ENCODE measurements at places on chromosomes 2 and 18.

- DNase-seq, result no peak
These were observed 427.8 kb downstream of the ZNF521 start for GRCh38 chr18:24924066-24924716.

- DNase-seq, result no peak
These were observed 137.6 kb upstream of the HS6ST1 start for GRCh38 chr2:128456281-128456680.

- DNase-seq, result no peak
These were observed 274.8 kb upstream of the NCKAP5 start for GRCh38 chr2:133843091-133843490.

DNA sequence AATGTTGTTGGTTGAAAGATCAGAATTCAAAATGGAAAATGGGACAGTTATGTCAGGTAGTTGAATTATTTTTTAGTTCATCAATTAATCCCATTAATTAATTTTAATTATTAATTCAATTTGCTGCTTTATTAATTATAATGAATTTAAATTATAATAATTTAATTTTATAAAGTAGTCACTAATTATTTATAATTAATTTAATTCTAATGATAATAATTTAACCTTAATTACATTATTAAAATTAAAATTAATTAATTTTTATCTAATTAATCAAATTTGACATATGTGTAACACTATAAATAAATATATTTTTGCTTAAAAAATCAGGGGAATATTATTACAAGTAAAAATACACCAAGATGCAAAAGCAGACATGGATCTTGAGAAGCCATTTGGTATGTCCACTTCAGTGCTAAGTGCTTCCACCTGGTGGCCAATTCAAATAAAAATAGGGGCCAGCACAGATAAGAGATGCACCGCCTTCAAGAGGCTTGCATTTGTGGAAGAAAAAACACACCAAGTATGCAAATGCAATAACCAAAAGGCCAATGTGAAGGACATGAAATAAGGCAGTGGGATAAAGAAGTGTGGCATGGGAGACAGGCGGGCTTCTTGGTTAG lies 73.2 kb downstream of the MBP start:
- DNase-seq, result peak; percentile 64

GRCh38 chr18:39259736-39260135 lies 1694.1 kb upstream of the CELF4 start:
- DNase-seq, result no peak

DNA sequence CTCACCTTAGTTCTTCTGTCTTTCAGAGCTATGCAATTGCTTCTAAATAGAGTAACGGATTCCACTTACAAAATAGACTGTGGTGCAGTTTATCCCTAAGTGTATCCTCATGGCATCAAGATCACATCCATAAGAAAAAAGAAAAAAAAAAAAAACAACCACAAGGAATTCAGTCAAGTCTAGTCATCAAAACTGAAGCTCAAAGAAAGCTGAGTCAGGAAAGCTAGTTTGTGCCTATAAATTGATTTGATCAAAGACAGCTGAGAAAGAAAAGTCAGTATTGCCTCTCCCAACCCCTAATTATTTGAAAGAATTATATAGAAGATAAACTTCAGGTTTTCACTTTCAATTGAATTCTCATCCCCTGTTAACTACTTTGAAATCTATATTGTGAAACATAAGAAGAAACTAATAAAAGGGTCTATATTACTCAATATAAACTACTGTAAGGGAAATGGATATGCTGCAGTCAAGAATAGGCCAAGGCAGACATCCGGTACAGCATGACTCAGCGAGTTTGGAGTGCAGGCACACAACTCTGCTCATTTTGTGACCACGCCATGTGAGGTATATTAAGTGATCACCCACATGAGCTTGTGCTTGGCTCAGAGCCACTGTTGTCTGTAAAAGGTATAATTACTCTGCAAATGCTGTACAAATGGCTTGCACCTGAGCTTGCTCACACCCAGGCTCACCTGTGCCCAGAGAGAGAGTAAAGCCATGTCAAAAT lies 568.1 kb upstream of the CRIM1 start:
- DNase-seq, result no peak

DNA sequence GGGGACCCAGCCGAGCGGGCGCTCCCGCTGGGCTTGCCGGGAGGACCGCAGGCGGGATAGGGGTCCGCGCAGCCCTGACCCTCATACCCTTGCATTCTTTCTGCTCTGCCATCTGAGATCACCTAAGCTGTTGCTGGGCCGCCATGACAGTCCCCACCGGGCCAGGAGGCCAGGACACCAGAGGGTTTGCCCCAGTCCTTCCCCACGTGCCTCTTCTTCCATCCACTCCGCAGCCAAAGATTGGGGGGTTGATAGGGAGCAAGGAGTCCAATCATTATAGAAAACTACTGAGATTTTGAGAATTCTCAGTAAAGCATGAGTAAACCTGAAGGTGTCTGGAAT lies 453 bp upstream of the GRB14 start:
- DNase-seq, result no peak

- DNase-seq, result no peak
These were observed 155.4 kb upstream of the SLC35G4 start for GRCh38 chr18:11454040-11454439.

GRCh38 chr2:99615247-99615771 lies 125.5 kb upstream of the REV1 start:
- DNase-seq, result peak; percentile 22

DNA sequence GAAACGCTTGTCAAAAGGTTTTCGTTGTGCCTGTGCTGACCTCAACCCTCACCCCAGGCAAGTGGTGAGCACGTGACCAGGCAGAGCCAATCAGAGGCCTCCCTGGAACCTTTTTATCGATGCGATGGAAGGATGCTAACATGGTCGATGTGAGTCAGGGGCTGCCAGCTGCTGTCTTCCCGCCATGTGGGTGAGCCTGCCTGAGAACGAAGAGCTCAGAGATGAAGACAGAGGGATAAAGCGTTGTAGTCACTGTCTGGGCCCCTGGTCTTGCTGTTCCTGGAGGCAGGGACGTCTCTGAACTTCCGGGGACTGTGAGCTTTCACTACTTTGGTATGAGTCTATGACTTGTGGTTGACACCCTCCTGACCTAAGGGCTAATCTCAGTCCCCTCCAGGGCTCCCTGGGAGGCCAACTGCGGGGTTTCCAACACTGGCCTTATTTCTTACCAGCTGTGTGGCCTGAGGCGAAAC lies 18.6 kb downstream of the DNMT3A start:
- DNase-seq, result no peak

- DNase-seq, result no peak
These were observed 8.3 kb downstream of the RNF149 start for GRCh38 chr2:101300164-101300563.

GRCh38 chr2:50649626-50650402 lies 382.1 kb downstream of the NRXN1 start:
- DNase-seq, result no peak

GRCh38 chr2:174663550-174663949 lies 65.9 kb upstream of the WIPF1 start:
- peak; percentile 85 for DNase-seq

DNA sequence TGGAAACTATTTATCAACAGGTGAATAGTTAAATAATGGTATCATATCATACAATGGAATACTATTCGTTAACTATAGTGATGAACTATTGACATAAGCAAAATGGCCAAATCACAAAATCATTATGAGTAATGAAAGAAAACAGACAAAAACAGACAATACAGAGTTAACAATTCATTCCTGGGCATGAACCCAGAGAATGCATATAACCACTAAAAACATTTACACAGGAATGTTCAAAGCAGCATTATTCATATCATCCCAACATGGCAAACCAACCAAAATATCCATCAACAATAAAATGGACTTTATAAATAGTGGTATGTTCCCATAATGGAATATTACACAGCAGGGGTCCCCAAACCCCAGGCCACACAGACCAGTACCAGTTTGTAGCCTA lies 131.2 kb upstream of the CYP1B1 start:
- no peak for DNase-seq
